ENCODE measurements at places on chromosomes 2 and 18.

- DNase-seq = no peak
Observed at GRCh38 chr2:190504912-190505311, 29.6 kb downstream of the NEMP2 start.

- DNase-seq = no peak
Observed at GRCh38 chr2:161112908-161113307, 47.3 kb upstream of the TANK start.

DNA sequence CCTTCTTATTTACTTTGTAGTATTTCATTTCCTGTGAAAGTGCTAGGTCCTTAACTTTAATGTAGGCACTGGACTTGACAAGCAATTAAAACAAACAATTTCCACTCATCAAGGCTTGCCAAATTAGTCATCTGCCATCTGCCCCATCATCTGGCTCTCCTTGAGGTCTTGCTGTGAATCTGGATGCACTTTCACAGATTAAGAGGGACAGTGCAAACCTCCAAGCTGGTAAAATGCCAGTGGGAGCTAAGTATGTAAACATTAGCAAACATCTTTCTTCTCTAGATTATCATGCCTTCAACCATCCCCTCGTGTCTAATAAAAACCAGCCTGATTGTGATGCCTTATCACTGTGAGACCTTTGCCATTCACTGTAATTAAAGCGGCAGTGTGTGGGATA is 402.9 kb downstream of the ERBB4 start:
- no peak for DNase-seq

GRCh38 chr2:112182581-112183034 is 44.4 kb downstream of the FBLN7 start:
- DNase-seq = peak; percentile 52

DNA sequence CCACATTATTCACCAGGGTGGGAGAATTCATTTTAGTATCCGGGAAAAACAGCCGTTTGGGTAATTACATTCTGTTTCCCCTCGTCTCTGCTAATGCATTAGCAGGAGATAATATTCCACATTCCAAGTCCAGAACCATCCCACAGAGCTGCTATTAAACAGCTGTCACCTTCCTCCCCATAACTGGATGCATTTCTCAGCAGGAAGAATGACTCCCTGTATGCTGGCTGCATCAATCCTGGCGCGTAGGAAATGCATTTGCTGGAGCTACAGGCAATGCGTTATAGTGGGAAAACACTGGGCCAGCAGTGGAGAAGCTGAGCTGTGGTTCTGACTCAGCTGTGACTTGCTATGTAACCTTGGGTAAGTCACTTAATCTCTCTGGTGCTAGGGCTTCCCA is 246.0 kb downstream of the CLIP4 start:
- DNase-seq = no peak

DNA sequence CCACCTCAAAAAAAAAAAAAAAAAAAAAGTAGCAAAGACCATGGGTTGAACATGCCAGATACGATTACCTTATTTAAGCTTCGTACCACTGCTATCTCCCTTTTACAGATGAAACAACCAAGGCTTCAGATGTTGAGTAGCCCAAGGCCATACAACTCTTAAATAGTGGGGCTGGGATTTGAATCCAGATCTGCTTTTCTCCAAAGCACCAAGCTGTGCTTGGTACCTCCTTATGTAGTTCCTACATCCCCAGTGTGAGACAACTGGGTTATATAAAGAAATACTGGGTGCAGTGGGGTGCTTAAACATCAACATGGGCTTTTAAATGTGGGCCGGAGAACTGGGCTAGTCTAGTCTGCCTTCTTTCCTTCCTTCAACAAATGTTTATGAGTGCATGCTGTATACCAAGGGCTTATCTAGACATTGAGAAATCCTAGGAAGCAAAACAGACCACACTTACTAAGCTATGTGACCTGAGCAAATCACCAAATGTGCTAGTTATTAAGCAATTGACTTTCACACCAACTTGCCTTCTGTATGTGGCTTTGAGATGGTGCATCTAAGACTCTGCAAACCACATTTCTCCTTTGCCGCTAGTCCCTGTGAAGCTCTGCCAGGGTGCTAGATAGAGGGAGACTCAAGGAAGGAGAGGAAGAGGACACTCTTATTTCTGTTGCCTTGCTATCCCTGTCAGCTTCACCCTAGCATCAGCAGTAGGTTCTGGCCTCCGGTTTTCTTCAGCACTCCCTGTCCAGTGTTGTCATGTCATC is 206.8 kb upstream of the FBXO11 start:
- DNase-seq = no peak

- DNase-seq = no peak
Observed at GRCh38 chr2:153823880-153824279, 47.8 kb upstream of the GALNT13 start.

GRCh38 chr2:229401171-229401865 is 130.2 kb upstream of the PID1 start:
- DNase-seq = no peak

DNA sequence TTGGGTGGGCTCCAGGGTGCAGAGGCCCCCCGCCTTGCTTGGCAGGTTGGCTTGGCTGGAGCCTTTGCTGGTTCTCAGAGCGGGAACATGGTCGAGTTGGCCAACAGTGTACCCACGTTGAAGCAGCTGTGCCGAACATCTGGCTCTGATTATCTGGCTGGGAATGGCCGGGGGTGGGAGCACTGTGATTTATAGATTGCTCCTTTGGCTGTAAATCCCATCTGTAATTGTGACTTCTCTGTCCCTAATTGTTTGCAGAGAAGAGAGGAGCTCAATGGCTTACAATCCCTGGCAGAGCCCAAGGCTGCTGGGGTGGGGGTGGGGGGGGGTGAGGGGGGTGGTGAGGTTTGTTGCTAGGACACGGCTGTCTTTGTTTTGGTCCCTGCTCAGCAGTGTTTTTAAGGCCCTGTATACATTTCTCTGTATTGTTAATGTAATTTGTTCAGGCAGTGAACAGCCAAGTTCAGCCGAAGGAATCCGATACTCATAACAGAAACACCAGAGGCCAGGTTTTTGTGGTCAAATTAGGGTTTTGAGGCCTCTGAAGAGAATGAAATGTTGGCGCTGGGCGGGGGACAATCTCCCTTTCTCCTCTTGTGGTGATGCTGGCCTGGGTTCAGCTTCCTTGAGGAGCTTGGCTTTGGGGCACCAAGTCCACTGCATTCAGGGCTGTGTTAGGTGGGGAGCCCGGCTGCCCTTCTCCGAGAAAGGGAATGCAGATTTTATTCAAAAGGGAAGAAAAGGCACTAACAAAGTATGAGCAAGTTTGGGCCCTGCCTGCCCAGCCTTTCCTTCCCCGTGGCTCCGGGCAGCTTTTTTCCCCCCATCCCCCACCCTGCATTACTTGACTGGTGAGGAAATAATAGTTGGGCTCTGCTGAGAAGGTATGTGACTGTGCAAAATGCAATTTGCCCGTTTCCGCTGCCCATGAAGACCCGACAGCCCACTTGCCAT is 82.5 kb downstream of the TCF7L1 start:
- no peak for DNase-seq

DNA sequence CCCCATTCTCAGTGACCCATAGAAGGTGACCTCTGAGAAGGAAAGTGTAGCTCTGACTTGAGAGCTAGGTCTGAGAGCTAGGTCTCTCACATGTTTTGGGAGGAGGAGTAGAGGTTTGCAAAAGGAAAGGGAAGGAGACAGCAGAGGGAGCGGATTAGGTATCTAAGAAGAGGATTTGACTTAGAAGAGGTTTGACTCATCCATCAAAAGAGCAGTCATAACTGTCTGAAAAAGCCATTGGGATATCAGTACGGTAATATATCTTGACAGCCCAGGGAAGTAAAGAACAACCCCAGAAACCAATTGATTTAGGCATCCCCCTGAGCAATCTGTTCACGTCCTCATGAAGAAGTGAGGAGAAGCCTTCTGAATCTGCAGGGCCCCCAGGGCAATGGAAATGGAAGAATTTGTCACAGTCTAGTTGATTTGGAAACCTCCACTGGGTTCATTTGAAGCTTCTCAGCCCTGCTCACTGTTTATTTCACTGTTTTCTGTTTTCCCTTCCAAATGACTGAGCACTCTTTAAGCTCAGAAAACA is 19.3 kb downstream of the OXER1 start:
- no peak for DNase-seq

DNA sequence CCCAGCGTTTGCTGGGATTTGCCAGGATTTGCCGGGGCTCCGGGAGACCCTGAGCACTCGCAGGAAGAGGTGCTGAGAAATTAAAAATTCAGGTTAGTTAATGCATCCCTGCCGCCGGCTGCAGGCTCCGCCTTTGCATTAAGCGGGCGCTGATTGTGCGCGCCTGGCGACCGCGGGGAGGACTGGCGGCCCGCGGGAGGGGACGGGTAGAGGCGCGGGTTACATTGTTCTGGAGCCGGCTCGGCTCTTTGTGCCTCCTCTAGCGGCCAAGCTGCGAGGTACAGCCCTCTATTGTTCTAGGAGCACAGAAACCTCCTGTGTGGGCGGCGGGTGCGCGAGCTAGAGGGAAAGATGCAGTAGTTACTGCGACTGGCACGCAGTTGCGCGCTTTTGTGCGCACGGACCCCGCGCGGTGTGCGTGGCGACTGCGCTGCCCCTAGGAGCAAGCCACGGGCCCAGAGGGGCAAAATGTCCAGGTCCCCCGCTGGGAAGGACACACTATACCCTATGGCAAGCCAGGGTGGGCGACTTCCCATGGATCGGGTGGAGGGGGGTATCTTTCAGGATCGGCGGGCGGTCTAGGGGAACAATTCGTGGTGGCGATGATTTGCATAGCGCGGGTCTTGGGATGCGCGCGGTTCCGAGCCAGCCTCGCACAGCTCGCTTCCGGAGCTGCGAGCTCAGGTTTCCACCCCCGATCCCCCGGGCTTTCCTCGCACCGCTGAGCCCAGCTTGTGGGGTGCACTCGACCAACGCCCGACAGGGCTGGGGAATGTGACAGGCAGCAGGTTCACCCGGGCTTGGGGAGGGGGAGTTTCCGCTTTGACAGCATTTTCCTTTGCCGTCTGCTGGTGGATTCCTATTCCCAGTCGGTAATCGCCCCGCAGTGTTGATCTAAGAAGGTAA is 2.8 kb downstream of the ONECUT2 start:
- DNase-seq = peak; percentile 77

GRCh38 chr2:145910416-145910815 is 1390.5 kb upstream of the ZEB2 start:
- DNase-seq = no peak
